ENCODE measurements at places on chromosomes 5 and 9.
A peak's percentile ranks its signal among the peaks of the same experiment; 100 is the strongest.

DNA sequence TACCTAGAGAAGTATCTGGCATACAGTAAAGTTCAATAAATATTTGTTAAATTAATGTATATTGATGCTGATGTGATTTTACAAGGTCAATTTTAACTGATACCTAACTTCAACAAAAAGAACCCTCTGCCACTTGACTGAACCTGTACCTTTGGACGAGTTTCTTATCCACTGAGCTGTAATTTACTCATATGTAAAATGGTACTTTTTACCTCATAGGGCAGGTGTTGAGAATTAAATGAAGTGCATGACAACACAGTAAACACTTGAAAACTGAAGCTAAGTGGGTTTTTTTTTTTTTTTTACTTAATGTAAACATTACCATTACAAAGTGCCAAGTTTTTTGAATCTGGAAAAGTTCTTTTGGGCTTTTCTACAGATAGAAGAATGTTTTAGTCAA, 15.4 kb downstream of the NIPSNAP3B start:
- DNase-seq = no peak

- DNase-seq = no peak
Observed at GRCh38 chr5:181160-181559, 10.1 kb upstream of the LRRC14B start.

DNA sequence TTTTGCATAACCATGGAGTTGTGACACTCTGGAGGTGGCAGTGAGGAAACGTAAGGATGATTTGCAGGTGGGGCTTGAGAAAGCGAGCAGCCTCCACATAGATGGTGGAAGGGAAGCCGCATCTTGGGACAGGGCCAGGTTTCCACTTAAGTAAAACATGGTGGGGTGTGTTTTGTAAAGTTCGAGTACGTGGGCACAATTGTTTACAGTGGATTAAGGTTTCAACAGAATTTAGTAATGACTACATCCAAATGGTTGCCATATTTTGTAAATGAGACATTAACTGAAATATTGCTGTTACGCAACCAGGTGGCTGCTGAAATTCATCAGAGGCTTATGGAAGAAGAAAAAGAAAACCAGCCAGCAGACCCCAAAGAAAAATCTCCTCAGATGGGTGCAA, 85.4 kb upstream of the IL7R start:
- peak; percentile 89 for DNase-seq

DNA sequence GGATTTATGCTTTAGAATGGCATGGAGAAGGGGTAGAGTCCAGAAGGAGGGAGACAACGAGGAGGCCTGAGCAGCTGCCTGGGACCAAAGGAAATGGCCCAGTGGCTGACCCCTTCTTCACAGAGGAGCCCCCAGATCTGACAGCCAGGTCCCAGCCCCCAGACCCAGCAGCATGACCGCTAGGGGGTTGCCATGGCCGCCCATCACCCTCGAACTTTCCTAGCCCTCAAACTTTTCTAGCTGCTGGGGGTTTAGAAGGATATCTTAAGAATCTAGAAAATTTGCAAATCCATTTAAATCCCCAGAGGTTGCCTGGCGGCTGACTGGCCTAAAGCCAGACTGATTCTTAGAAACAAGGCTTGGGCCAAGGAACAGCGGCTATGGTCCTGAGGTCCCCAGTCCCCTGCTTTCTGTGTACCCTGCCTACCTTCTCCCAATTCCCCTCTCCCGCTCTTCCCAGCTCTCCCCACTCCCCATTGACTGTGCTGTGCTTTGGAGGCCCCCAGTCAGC, 972 bp downstream of the PDGFRB start:
- DNase-seq = no peak

DNA sequence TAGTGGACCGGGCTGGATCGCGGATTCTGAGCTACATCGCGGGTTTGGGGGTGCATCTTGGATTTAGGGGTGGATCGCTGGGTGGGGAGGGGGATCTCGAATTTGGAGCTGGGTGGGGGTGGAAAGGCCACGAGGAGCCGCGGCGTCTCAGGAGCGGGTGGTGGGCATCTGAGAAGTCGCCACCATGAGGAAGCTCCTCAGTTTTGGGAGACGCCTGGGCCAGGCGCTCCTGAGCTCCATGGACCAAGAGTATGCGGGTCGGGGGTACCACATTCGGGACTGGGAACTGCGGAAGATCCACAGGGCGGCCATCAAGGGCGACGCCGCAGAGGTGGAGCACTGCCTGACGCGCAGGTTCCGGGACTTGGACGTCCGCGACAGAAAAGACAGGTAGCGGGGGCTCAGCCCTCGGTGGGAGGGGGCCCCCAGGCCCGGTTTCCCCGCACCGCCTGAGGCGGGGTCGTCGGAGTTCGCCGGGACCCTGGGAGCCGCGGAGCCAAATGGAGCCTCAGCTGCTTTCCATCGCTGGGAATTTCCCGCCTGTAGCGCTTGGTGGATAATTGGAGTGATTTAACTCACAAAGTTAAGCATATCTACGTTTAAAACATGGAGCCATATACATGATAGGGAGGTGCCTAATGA, 376 bp downstream of the ANKRD18B start:
- DNase-seq = no peak

DNA sequence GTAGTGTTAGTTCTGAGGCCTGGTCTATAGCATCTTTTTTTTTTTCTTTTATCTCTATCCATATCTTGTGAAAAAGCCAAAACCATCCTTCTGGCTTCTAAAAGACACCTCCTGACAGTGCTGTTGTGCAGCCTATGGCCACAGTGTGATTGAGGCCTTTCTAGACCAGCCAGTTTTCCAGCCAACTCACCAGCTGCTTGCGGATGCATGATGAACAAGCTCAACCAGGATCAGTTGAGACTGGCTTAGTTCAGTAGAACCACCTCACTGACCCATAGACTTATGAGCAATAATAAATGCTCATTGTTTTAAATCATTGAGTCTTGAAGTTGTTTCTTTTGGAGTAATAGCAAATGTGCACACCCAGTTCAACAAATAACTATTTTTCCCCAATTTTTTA, 296.9 kb downstream of the FAM170A start:
- DNase-seq = no peak

- peak; percentile 95 for DNase-seq
Observed at GRCh38 chr5:150640311-150641005, at the start of gene SYNPO. TSS of gene SYNPO (plus strand) at chr5:150640660. CDS start at chr5:150648276, 7,616 bp downstream.

DNA sequence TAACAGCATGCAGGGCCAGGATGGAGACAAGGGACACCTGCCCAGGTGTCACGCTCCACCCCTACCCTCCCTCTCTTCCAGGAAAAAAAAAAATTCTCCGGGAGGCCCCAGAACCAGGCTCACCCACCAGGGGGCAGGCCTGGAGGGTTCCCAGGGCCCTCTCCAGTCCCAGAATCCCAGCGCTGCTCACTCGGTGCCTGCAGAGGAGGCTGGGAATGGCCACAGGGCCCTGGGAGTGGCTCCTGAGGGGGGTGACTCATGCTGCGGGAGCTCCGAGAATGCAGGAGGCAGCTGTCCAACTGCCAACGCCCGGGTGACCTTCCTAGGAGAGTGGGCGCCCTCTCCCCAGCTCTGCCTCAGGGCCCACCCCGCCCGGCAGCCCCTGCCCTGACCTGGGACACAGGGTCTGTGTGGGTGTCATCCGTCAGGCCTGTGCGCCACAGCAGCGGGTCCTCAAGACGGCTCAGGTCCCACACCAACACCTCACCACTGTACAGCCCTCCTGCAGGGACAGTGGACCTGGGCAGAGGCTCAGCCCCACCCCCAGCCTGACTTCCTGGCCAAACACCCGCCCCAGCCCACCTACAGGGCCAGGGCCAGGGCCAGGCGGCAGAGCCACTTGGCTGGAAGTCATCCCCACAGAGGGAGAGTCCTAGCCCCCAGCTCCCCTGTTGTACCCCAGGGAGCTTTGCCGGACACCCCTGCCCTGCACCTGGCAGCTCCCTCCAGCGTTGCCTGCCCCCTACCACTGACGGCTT, 21.2 kb downstream of the DYNC2I2 start:
- DNase-seq = peak; percentile 97

- peak; percentile 84 for DNase-seq
Observed at GRCh38 chr5:134527156-134527960, 1.9 kb downstream of the JADE2 start.

DNA sequence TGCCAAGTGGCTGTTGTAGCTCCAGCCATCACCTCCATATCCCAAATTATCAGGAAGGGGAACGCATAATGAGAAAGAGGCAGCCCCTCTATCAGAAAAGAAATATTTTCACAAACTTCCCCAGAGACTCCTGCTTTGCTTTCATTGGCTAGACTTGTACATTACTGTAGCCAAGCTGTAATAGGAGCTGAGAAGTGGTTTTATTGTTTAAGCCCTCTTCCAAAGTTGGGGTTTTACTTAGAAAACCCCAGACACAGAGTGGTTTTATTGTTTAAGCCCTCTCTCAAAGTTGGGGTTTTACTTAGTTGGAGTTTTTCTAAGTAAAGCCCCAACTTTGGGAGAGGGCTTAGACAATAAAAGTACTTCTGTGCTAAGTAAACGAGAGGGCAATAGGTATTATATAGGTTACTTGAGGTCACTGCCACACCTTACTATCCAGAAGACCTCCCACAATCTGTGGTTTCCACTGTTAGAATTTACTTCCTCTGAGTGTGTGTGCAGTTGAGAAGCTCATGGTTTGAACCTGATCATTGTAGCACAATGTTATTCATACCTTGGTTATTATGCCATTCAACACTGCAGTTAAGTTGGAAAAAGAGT, 215.7 kb upstream of the OTULINL start:
- DNase-seq = no peak

- no peak for DNase-seq
Observed at GRCh38 chr5:9192266-9192665, 353.6 kb downstream of the SEMA5A start.

DNA sequence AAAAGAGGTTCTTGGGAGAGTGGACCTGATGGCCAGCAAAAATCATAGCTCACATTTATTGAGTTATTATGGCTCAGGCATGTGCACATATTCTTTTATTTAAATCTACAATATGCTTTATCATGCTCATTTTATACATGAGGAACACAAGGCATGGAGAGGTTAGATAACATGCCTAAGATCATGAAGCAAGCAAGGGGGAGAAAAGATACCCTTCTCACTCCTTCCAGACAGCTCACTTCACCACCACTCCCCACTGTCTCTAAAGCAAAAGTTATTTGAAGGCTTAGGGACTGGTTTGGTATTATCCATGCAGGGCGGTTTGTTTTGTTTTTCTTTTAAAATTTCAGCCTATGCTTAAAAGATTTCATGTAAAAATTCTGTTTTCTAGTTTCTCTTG, 59.0 kb upstream of the PDE8B start:
- DNase-seq = no peak

- no peak for DNase-seq
Observed at GRCh38 chr5:179375236-179375685, 30.0 kb upstream of the ADAMTS2 start.

- no peak for DNase-seq
Observed at GRCh38 chr5:127935398-127935797, 148.2 kb upstream of the SLC12A2 start.

- no peak for DNase-seq
Observed at GRCh38 chr5:103444333-103445038, 118.1 kb downstream of the NUDT12 start.

GRCh38 chr5:81850501-81851357, 99.8 kb upstream of the SSBP2 start:
- peak; percentile 85 for DNase-seq

- peak; percentile 88 for DNase-seq
Observed at GRCh38 chr5:120682851-120683250, 218.8 kb downstream of the PRR16 start.

DNA sequence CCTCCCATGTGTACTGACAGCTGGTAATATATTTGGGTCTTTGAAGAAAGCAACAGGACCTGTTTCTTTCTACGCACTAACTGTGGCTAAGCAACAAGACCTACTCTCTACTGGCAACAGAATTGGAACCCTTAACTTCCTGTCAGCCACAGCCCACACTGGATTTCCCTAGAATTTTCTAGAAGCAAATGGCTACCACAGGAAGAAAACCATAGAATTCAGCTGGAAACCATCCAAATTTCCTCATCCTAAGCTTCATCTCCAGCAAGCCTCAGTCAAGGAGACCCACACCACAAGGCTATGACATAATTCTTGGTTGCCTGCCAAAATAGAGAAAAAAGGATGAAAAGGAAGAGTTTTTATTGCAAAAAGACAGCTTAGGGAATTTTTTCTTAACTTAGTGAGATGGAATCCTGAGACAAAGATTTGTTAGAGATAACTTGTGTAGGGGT, 171.8 kb upstream of the TNC start:
- DNase-seq = peak; percentile 98

DNA sequence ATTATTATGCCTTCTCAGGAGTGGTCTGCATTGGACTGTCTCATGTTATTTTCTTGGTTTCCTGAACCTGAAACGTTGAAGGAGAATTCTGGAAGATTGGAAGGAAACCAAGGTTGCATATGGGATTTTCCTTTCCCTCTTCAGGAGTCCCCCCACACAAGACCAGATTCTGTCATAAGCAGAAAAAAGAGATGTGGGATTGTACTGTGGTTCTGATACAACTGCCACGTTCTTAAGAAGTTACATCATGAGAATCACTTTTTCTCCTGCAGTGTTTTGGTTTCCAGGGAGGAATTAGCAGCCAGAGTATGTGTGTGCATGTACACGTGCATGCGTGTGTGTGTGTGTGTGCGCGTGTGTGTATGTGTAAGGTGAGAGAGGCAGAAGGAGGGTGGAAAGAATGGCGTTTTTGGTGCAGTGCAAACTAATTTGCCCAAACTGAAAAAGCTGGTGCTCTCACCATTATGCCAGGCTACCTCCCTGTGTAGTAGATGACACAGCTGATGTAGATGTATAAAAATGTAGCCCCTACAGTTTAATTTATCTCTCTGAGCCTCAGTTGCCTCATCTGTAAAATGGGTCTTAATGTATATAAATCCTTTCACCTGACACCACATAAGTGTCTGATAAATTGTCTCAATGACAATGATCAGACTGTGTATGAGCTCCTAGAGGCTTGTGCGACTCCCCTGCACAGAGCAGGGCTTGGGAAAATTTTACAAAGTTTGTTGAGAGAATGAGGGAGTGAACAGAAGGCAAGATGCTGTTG, 38.6 kb downstream of the RALGPS1 start:
- DNase-seq = peak; percentile 81

- DNase-seq = peak; percentile 60
Observed at GRCh38 chr5:163893281-163893680, 387.9 kb downstream of the MAT2B start.

GRCh38 chr5:106882035-106882434, 788.7 kb downstream of the EFNA5 start:
- DNase-seq = no peak

DNA sequence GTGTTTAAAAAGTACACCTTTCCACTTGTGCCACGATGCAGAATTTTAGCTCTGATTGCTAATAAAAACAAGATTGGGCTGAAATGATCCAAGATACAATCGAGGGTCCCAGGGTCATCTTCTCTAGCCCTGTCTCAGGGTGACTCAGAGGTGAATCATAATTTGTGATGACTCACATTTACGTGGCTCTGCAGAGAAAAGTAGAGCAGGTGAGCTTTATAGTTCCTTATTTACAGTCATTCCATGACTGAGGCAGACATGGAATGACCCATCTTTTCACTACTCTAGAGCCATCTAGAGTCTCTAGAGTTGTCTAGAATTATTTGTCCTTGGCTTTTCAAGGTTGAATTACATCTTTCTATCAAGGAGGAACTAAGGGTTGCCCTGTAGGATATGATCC, 155.2 kb downstream of the GAS1 start:
- peak; percentile 54 for DNase-seq
